GM23248 (cell line): ENCODE measurements at places on chromosomes 4 and X. TPM values are rescaled to one million over a fixed set of nuclear protein-coding genes. Genes with fewer than 3 reads are reported as not detected.
A peak's percentile ranks its signal among the peaks of the same experiment; 100 is the strongest.

Gene TRIM75
- not detected in 2 replicates for total RNA-seq

DNA sequence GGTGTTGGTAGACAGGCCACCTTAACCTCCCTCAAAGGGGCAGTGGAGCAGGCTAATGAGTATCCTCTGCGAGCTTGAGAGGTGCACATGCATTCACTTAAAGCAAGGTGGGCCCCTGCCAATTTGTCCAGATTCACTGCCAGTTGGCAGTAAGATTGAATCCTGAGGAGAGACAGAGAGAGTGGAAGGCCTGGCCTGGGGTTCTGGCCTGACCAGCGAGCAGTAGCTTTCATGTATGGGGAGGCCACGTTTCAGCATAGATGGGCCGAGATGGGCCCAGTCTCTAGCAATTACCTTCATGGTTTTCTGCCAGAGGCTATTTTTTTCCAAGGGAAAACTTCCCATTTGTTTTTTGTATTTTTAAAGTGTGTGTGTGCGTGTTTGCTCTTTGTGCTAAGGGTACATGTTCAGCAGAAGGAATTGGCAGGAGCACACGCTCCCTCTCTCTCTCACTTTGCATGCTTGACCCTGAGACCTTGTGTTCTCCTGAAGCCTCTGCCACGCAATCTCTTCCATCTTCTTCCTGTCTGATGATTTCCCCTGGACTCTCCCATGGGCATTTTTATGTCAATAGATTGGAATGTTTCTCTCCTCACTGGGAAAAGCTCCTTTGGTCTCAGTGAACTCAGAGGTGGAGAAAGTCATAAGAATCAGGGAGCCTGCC is 215.8 kb upstream of the SFRP2 start:
- peak; percentile 92 for DNase-seq

DNA sequence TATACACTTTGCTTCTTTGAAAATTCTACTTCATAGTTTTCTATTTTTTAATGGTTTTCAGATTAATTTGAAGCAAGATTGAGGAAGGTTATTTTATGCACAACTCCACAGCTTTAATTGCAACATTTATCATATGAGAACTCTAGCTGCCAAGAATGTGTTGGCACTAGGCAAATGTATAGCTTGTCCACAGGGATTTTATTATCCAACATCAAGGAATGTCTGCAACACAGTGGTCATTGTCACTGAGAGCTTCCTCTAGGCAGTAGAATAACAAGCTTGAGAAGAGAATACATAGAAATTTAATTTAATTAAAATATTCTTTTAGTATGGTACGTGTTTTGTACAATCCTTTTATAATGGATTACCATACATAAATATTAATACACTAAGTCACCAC is 1600.8 kb downstream of the ARAP2 start:
- no peak for DNase-seq

Gene SLC26A1
- 0.13 and 0.22 TPM in 2 replicates for total RNA-seq

DNA sequence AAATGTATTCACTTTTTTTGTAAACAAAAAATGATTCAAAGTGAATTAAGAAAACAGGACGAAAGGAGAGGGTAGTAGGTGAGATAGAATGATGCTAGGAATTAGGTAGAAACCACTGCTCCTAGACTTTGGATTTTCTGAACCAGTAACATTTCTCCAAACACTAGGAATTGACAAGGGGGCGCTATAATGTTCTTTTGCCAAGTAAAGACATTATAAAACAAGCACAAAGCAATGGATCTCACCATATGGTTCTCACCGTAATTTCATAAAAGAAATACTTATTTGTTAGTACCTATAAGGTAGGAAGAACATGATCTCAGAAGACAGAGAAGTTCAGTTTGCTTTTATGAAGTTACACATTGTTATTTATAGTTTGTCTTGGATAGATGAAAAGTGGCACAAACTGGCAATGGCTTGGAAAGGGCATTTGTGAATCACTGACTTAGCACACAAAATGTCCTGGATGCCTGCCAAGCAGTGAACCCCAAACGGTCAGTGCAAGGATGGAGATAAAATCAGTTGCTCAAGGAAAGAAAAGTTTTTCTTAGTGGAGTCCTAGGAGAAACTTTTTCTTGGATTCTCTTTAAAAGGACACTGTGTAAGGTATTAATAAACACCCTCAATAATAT is 8.1 kb upstream of the TBC1D1 start:
- no peak for DNase-seq

Gene NMU
- total RNA-seq = not detected in 2 replicates

DNA sequence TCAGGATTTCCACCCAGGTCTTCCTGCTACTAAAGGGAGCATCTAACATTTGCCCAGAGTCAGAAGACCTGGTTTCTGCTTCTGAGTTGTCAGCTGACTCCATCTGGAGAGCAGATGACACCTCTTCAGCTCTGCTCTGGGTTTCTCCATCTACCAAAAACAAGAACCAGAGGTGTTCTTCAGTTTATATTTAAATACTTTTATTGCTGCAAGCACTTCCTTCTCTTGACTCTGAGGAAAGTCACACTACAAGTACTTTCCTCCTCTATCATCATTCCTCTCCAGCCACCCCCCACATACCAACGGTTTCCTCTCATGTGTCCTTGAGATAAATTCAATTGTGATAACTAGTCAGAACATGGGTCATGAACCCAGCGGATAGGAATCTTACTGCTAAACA is 88.4 kb downstream of the PPP3CA start:
- DNase-seq = no peak

DNA sequence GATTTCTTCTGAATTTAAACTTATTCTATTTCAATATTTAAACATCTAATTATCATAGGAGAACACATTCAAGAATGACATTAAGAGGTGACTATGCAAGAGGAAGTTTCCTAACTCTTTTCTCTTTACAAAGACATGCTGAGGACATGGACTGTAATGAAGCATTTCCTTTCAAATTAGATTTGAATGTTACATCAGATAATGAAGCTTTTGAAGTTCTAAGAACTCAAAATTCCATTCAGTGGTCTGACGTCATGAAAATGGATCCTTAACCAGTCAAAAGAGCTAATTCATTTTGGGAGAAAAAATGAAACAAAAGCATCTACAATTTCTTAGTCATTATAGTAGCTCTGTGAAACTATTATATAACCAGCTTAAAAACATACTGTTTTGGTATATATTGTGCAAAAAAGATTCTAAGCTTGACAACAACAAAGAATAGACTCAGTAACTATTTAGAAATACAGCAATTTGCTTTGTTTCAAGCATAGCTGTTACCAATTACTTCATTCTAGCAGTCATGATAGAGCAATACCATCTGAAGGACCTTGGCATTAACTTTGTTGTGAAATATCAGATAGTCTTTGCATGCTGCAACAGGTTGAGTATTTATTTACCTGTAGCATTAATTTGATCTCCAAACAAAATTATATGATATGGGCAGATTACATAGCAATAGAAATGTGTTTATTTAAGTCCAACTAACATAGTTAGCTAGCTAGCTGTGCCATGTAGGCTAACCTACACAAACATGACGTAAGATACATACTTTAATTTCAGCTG is 13.7 kb upstream of the DTHD1 start:
- DNase-seq = no peak

DNA sequence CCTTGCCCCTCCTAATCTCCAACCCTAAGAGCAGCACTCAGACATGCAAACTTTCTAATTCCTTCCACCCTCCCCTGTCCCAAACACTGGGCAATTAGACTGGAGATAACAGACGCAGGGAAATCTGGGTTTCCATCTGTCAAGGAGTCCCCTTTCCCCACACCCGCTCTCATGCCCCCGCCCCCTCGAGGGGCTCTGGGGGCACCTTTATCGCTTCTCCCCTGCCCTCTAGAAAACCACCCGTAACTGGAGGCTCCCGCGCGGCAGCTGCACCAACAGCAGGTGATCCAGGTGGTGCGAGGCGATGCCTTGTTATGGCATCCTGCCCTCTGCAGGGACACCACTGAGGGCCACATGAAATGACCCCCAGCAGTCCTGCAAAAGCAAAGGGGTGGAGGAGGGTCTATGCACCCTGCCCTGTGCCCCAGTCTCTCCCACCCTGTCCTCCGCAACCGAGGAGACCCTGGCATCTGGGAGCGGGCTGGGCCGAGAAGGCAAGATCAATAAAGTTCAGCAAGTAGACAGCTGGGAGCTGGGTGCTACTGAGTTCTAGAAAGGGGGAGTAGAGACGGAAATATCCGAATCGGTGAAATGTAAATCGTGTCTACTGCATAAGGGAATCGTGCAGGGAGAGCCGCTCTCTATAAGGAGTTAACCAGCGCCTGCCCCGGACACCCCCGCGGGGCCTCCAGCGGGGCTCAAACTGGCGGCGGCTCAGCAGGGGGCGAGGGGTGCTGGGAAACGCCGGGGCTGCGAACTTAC is 1.6 kb downstream of the KCTD8 start:
- DNase-seq = no peak

- DNase-seq = no peak
These were observed 98.4 kb downstream of the STIM2 start for GRCh38 chr4:26958925-26959653.

Gene P2RY4
- not detected in 2 replicates for total RNA-seq

Gene IBSP
- total RNA-seq = not detected in 2 replicates

- no peak for DNase-seq
These were observed 339.4 kb upstream of the ZCCHC13 start for GRCh38 chrX:73964579-73964978.

DNA sequence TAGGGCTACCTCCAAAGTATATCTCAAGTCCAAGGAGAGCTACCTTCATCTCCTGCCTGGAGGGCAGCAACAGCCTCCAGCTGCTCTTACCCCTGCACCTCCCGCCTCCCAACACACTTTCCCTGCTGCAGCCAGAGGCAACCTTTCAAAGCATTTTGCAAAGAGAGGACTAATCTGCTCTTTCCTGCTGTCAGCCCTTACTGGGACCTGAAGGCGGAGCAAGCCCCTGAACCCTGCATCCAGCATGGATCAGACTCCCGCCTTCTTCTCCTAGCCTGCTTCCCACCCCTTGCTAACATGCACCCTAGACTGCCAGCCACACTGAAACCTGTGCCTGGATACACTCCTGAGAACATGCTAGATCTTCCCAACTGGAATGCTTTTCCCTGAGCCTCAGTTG is 37.7 kb upstream of the VMA21 start:
- DNase-seq = no peak

DNA sequence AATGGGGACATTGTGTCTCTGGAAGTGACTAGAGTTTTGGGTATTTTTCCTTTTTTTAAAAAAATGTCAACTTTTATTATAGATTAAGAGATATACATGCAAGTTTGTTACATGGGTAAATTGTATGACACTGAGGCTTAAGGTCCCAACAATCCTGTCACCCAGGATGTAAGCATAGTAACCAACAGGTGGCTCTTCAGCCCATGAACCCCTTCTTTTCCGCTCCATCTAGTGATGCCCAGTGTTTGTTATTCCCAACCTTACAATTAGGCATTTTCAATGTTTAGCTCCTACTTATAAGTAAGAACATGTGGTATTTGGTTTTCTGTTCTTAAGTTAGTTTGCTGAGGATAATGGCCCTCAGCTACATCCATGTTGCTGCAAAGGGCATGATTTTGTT is 102.7 kb downstream of the GRID2 start:
- DNase-seq = no peak

Gene NCAPG
- 15.6 and 18.5 TPM in 2 replicates for total RNA-seq

DNA sequence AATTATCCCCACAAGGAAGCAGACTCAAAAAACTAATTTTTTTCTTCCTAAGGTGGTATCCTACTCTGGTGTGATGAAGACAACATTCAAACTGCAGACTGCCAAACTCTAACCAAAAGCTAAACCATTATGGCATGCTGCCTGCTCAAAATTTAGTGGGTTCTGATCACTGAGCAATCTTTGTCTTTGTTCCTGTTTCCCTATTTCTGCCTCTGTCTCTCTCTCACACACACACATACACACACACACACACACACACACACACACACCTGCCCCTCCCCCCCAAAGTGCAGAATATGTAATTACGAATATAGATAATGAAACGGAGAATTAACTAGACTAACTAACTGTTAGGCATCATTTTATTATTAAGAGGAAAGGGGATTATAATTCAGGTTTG is 1278.6 kb downstream of the PCDH7 start:
- no peak for DNase-seq

- DNase-seq = no peak
These were observed 22.0 kb downstream of the CXCL8 start for GRCh38 chr4:73762409-73762808.

DNA sequence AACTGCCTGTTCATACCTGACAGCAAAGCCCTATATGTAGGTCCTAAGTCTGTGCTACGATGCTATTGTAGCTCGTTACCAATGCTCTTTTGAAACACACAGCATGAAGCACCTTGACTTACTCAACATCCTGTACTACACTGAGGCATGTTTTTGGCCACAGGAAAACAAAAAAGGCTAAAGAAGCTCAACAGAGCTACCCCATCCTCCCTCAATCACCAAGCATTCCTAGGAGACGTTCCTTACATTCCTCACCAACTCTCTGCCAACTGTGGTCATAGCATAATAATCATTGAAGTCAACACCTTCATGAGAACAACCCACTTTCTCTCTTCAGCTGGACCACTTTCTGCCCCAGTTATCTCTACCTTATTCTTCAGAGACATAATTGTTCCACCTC is 73.7 kb upstream of the SLC25A43 start:
- peak; percentile 12 for DNase-seq

DNA sequence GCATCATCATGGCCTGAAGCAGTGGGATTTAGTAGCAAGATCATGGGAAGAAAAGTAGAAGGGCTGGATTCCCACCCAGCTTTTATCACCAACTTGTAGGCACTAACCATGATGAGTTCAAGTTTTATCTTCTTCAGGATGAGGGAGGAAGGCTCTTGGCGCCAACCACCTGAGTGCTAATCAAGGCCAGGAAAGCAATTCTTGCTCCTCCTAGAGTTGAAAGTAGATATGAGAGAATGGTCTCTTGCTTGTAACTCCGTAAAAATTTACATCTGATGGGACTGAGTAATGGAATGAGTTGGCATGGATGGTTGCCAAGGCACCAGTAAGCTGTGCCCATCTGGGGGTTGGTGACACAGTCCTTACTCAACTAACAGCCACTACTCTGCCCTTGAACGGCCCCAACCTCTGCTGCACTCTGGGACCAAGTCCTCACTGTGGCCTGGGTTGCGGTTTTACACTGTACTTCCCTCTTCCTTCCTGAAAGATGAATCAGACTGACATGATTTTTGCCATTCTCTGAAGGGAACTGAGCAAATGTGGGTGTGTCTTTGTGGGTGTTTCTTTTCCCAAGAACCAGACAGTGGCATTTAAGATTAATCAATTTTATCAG is 39.4 kb upstream of the NDP start:
- DNase-seq = peak; percentile 90

GRCh38 chr4:4541040-4541631 is 712 bp downstream of the STX18 start:
- DNase-seq = peak; percentile 83

Gene HNRNPD
- 19.5 and 31.2 TPM in 2 replicates for total RNA-seq

Gene IL13RA1
- 51.2 and 55.8 TPM in 2 replicates for total RNA-seq
